ENCODE measurements at places on chromosomes 7 and 10.

GRCh38 chr7:132935608-132936007 is 146.3 kb downstream of the CHCHD3 start:
- no peak for DNase-seq

GRCh38 chr10:131743190-131744151 is 157.3 kb upstream of the PPP2R2D start:
- peak; percentile 76 for DNase-seq

DNA sequence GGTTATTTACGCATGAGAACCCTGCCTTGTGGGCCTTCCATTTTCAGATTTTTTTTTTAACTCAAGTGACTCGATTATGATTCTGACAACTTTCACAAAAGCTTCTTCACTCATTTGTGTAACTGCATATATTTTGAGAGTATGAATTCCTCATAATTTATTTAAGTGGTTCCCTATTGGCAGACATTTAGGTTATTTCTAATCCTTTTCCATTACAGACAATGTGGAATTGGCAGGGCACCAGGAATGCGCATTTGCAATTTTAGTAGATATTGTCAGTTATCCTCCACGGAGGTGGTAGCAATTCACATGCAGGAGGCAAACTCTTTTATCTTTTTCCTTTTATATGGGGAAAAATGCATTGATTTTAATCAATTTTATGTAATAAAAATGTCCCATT is 2.5 kb downstream of the TMEM176B start:
- DNase-seq, result peak; percentile 46

DNA sequence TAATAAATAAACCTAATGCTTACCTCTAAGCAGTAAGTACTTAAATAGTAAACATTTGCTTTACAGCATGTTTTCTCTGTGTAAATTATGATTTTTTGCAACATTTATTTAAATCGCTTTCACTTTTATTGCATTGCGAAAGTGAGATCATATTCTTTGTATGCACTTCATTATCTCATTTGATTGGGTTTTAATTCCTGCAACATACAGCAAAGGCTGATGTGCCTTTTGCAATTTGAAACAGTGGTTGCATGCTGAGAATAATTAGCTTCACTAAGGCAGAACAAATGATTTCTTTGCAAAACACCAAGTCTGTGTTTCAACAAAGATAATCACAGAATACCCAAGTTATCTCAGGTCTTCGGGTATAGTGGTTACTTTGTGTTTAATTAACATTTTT is 16.3 kb upstream of the THSD7A start:
- DNase-seq, result no peak

DNA sequence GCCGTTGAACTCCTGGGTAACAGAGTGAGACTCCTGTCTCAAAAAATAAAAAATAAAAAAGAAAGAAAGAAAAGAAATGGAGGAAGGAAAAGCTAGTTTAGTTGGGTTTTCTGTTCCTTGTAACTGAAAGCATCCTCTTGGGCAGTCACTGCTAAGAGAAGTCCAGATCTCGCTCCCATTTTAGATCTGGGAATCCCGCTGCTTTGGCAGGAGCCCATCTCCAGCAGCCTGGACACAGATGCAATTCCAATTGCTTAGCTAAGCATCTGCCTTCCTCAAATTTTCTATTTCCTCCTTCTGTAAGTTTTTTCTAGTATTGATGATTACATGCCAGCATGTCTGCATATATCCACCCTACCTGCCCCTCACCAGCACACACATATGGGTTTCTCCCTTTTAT is 54.1 kb downstream of the DENND2A start:
- no peak for DNase-seq

DNA sequence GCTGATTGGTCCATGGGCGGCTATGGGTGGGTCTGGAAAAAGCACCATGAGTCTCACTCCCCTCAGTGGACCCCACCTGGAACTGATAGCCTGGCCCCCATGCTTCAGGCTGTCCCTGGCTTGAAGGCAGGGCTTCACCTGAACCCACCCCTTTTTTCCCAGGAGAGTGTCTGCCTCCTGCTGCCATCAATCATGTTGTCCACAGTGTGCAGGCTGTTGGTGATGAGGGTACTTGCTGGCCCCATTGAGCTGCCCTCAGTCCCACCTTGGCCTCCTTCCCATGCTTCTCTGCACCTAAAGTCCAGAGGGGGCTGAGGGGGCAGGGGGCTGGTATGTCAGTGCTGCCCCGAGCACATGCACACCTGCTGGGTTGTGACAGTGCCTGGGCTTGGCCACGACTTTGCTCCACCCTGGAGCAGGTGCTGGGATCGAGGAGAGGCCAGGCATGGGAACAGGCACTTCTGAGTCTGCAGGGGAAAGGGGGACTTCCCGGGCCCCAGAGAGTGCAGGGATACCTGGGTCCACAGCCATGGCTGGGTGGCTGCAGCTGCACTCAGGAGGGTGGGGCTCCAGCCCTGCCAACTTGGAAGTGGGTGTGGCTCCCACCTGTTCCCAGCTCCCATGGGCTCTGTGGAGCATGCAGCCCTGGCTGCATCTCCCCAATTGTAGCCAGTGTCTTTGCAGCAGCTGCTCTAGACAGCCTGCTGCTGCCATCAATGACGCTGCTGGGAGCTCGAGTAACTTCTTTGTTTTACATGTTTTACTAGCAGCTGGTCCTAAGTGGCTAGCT is 56.9 kb downstream of the ADK start:
- DNase-seq, result peak; percentile 51

DNA sequence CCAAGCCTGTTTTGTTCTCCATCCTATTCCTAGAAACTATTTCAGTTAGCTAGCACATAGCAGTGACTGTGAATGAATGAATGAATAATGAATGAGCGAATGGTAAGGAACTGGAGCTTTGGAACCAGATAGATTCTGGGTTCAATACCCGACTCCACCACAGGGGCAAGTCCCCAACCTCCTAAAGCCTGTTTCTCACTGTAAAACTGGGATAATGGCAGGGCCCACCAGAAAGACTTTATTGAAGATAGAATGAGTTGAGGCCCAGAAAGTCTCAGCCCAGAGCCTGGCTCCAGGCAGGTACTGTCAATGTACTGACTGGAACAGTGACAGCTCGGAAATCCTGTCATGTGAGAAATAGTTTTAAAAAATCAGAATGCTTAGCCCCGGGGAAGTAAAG is 1.1 kb upstream of the CDH23 start:
- peak; percentile 30 for DNase-seq

DNA sequence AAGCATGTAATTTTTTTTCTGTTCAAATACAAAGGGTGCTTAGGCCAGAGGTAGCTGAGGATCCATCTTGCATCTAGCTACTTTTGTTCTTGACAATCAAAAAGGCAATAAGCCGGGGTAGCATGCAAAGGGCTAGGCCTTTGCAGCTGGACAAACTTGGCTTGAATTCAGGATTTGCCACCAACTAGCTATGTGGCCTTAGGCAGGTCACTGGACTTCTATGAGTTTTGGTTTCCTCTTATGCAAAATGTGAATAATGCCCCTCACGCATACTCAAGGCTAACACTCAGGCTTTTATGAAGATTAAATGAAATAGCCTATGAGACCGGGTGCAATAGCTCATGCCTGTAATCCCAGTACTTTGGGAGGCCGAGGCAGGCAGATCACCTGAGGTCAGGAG is 19.3 kb downstream of the GFRA1 start:
- DNase-seq, result no peak

GRCh38 chr10:13051126-13051694 is 48.8 kb upstream of the OPTN start:
- DNase-seq, result no peak

GRCh38 chr10:125149036-125149679 is 11.2 kb downstream of the CTBP2 start:
- DNase-seq, result no peak

- no peak for DNase-seq
Observed at GRCh38 chr7:139915864-139916716, 87.0 kb downstream of the TBXAS1 start.

All from eye (tissue), 1 donor.